Activated effector memory CD4-positive, alpha-beta T cell treated with Interleukin-2 at 50 U/mL for 16 hours (primary cell): ENCODE measurements at places on chromosomes 16 and 17.

DNA sequence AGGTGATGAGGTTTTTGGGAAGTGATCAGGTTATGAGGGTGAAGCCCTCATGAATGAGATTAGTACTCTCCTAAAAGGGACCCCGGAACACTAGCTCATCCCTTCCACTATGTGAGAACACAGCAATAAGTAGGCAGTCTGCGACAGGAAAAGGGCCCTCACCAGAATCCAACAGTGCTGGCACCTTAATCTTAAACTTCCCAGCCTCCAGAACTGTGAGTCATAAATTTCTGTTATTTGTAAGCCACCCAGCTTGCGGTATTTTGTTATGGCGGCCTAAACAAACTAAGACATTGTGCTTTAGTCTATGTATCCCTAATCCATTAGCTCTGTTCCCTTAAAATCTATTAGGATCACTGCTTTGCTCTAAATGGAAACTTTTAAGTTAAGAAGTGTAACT is 8.5 kb downstream of the SLFN12 start:
- DNase-seq = no peak

DNA sequence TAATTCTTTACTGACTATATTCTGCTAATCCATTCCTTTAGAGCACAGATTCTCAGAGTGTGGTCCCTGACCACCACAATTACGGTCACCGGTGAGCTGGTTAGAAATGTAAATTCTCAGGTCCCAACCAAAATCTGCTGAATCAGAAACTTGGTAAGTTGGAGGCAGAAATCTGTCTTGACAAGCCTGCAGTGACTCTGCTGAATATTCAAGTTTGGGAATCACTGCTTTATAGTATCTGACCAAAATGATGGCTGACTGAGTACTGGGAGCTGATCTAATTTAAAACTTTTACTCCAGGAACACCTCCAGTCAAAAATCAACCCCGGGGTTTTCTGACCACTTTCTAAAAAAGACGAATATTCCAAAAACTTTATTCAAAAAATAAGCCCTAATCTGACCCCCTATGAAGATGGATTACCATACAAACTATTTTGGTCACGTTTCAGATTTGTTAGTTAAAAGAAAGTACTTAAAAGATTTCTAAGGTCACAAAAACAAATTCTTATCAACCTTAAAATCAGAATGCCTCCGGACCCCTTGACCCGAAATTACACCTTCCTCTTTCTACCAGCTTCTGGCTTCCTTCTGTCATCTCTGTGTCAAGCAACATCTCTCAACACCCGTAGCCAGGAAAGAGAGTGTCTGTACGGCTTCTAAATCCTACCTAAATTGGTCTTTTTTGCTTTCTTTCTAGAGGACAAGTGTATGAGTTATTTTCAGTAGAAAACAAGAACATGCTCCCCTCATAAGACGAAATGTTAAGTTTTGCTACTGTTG is 38.6 kb downstream of the CREBBP start:
- no peak for DNase-seq

DNA sequence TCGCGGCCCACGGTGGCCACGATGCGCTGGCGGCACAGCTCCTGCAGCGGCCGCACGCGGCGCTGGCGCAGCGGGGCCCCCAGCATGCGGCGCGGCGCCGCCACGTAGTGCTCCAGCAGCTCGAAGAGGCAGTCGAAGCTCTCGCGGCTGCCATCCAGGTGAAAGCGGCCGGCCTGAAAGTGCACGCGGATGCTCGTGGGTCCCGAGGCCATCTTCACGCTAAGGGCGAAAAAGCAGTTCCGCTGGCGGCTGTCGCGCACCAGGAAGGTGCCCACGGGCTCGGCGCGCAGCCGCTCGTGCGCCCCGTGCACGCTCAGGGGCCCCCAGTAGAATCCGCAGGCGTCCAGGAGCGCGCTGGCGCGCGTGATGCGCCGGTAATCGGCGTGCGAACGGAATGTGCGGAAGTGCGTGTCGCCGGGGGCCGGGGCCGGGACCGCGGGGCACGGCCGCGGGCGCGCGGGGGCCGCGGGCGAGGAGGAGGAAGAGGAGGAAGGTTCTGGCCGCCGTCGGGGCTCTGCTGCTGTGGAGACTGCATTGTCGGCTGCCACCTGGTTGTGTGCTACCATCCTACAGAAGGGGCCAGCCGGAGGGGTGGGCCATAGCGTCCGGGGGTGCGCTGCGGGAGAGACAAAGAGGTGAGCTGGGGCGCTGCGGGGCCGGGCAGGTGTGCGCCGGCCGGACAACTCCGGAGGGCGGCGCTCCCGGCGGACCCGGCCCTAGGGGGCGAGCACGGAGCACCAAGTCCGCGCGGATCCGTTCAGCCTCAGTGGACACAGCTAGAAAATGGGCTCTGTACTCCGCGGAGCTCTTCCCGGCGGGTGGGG is 879 bp downstream of the SOCS1 start:
- peak; percentile 61 for DNase-seq

GRCh38 chr16:50627419-50627818 is 53.7 kb downstream of the SNX20 start:
- DNase-seq = peak; percentile 23

DNA sequence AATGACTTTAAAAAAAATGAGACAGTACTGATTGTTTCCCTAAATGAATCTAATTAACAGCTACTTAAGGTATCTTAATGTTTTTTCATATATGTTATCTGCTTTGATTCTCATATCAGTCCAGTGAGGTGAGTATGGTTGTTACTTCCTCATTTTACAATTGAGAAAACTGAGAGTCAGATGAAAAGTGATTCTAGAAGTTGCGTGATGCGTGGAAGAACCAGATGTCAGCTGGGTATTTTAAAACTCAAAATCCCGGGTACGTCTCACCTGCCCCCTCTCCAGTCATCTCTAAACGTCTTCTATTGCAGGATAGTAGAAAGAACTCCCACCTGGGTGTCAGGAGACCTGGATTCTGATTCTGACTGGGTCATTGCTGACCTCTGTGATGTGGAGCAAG is 89.2 kb downstream of the MAP2K6 start:
- DNase-seq = no peak

DNA sequence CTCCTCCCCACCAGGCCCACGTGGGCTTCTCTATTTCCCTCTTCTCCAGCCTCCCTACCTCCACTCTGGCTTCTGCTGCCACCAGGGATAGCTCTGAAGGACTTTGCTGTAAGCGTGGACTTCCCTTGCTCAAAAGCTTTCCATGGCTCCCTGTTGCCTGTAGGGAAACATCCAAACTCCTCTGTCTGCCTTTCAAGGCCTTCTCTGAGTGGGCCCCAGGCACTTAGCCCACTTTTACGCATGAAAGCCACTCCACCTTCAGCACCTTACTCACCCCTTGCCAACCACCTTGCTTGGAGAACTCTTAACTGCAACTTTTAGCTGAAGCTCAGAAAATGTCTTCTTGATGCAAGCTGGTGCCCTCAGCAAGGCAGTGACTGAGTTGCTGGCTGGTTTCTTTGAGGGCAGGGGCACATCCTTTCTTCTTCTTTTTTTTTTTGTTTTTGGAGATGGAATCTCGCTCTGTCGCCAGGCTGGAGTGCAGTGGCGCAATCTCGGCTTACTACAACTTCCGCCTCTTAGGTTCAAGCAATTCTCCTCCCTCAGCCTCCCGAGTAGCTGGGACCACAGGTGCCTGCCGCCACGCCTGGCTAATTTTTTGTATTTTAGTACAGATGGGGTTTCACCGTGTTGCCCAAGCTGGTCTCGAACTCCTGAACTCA is 52.0 kb upstream of the DLX4 start:
- no peak for DNase-seq
